ENCODE measurements at places on chromosomes 3 and 15. TPM values are rescaled to one million over a fixed set of nuclear protein-coding genes. Genes with fewer than 3 reads are reported as not detected.

The LRRC31 gene
- total RNA-seq = not detected

The FES gene
- total RNA-seq = 50.6 TPM

The SLC22A13 gene
- total RNA-seq = 0.22 TPM

The CELF6 gene
- not detected for total RNA-seq

The SCN11A gene
- total RNA-seq = 0.27 TPM

The GP9 gene
- total RNA-seq = not detected

The GNB4 gene
- 113 TPM for total RNA-seq

The RPL32 gene
- total RNA-seq = 1,264 TPM

The CHL1 gene
- total RNA-seq = not detected

The MB21D2 gene
- 8.9 TPM for total RNA-seq

The AMOTL2 gene
- 104 TPM for total RNA-seq

The CFAP100 gene
- total RNA-seq = not detected

The PXK gene
- total RNA-seq = 31.7 TPM

The ZMYND10 gene
- 0.13 TPM for total RNA-seq

The TRPM1 gene
- total RNA-seq = 0.27 TPM

The GRM2 gene
- total RNA-seq = under 0.01 TPM

Measured in thoracic aorta endothelial cell (primary cell).